ENCODE measurements at places on chromosomes 13 and 19. TPM values are rescaled to one million over a fixed set of nuclear protein-coding genes. Genes with fewer than 3 reads are reported as not detected.
A peak's percentile ranks its signal among the peaks of the same experiment; 100 is the strongest.

DNA sequence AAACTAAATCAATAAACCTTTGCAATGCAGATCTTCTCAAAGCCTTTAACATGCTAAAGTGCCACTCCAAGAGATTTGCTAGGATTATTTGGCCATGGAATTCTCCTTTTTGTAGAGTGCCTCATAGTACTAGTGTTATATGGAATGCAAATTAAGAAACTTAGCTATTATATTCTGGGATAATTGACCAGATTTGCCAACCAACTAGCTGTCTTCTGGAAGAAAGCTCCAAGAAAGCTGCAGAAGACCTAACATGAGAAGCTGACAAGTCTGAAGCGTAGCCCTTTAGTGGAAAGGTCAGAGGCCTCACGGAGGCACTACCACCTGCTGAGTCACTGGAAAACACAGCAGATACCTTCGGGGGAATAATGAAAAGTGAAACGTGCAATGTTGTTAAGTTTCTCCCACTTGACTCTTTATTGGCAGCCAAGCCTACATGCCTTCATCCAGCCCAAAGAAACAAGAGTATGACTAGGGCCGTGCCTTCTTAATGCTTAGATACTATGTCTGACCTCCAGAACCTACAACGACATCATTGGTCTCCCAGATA lies 29.8 kb upstream of the KATNAL1 start:
- DNase-seq, result no peak

DNA sequence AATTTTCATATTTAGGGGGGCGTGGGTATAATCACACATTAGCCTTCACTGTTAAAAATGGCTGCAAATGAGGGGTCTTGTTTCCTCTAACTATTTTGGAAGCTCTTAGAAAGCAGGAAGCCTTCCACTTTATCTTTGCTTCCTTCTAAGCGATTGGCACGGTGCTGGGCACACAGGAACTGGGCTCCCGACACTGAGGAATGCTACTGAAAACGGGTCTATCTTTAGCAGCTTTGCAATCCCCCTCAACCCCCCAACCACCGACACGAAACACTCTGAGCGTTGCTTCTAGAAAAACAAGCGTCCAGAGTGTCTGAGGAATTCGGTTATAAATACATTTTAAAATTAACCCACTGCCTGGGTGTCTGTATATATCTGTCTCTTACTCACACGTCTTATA lies 143.6 kb downstream of the CACNA1A start:
- DNase-seq, result no peak

GRCh38 chr19:33362508-33363228 lies 10.8 kb upstream of the CEBPG start:
- DNase-seq, result no peak

- no peak for DNase-seq
Observed at GRCh38 chr13:51818781-51819511, 15.0 kb upstream of the DHRS12 start.

GRCh38 chr13:40667622-40667978 lies 1.2 kb upstream of the FOXO1 start:
- DNase-seq, result no peak

GRCh38 chr19:49425922-49426592 lies 869 bp downstream of the GFY start:
- peak; percentile 96 for DNase-seq

DNA sequence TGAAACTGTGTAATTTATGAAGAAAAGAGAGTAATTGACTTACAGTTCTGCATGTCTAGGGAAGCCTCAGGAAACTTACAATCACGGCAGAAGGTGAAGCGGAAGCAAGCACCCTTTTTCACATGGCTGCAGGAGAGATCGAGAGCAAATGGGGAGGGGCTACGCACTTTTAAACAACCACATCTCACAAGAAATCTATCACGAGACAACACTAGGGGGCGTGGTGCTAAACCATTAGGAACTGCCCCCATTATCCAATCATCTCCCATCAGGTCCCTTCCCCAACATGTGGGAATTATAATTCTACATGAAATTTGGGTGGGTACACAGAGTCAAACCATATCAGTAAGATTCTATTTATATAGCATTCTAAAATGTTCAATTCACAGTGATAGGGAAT lies 114.8 kb upstream of the TRPC4 start:
- peak; percentile 50 for DNase-seq

DNA sequence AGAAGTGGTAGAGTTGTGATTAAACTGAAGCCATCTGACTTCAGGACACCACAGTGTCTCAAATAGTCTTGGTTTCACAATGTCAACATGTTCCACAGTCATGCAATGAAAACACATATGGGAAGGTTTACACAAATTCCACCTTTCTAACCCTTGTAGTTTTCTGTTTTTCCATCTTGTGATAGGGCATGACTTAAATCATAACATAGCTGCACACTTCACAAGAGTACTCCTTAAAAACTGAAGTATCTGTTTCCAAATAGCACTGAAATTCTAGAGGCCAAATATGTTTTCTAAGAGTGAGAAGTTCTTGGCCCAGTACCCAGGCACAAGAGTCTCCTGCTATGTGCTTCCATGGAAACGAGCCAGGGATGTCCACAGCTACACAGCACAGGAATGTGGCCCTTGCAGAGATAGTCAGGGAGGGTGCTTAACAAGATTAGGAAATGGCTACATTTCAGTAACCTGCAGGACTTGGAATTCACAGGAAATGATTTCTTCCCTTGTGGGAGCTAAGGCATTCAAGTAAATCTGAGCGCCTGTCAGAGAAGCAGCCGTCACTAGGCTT lies 269.1 kb downstream of the NDFIP2 start:
- DNase-seq, result peak; percentile 41

GRCh38 chr19:10640361-10640760 lies 13.8 kb upstream of the ILF3 start:
- no peak for DNase-seq

DNA sequence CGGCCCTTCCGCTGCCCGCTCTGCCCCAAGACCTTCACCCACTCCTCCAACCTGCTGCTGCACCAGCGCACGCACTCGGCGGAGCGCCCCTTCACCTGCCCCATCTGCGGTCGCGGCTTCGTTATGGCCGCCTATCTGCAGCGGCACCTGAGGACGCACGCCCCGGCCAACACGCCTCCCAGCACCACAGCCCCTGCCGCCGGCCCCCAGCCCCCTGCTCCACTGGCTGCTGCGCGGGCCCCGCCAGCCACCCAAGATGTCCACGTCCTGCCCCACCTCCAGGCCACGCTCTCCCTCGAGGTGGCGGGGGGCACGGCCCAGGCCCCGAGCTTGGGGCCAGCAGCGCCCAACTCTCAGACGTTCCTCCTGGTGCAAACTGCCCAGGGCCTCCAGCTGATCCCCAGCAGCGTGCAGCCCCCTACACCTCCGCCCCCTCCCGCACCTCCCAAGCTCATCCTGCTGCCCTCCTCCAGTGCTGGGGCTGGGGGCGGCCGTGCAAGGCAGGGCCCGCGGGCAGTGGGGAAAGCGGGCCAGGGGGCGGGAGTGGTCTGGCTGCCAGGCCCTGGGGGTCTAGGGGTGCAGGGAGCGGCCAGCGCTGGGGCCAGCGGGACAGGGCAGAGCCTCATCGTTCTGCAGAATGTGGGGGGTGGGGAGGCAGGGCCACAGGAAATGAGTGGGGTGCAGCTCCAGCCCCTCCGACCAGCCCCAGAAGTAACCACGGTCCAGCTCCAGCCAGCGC lies 1.9 kb upstream of the NAT14 start:
- DNase-seq, result no peak

GRCh38 chr19:53621885-53622740 lies 9.7 kb upstream of the DPRX start:
- DNase-seq, result no peak

DNA sequence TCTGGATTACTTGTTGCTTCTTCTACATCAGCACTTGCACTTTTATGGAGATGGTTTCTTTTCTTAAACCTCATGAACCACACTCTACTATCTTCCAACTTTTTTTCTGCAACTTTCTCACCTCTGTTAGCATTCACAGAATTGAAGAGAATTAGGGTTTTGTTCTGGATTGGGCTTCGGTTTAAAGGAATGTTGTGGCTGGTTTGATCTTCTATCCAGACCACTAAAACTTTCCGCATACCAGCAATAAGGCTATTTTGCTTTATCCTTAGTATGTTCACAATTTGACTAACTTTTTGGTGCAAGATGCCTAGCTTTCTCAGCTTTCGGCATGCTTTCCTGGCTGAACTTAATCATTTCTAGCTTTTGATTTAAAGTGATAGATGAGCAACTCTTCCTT lies 666.7 kb upstream of the MIR17HG start:
- no peak for DNase-seq

Gene ZNF730
- 21.4 TPM for total RNA-seq

Gene EPN1
- total RNA-seq, result 158 TPM

Gene PSG3
- total RNA-seq, result not detected

Gene RUBCNL
- total RNA-seq, result 0.94 TPM

Gene CEACAM8
- not detected for total RNA-seq

Gene PROZ
- total RNA-seq, result not detected

Gene ZNF790
- total RNA-seq, result 8.2 TPM

Gene TYROBP
- total RNA-seq, result not detected

Gene ZNF578
- total RNA-seq, result 5.3 TPM

Gene PALM3
- 13.5 TPM for total RNA-seq

Gene PRTN3
- total RNA-seq, result not detected

Data from H9 (cell line).